NCI-H2029 (cell line): ENCODE measurements at places on chromosomes 16 and 17.

DNA sequence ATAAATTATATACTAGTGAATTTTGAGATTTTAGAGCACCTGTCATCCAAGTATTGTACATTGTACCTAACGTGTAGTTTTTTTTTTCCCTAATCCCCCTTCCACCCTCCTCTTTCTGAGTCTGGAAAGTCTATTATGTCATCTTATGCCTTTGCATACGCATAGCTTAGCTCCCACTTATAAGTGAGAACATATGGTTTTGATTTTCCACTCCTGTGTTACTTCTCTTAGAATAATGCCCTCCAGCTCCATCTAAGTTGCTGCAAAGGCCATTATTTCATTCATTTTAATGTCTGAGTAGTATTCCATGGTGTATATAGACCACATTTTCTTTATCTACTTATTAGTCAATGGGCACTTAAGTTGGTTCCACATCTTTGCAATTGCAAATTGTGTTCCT lies 177.0 kb upstream of the C16orf82 start:
- no peak for DNase-seq

DNA sequence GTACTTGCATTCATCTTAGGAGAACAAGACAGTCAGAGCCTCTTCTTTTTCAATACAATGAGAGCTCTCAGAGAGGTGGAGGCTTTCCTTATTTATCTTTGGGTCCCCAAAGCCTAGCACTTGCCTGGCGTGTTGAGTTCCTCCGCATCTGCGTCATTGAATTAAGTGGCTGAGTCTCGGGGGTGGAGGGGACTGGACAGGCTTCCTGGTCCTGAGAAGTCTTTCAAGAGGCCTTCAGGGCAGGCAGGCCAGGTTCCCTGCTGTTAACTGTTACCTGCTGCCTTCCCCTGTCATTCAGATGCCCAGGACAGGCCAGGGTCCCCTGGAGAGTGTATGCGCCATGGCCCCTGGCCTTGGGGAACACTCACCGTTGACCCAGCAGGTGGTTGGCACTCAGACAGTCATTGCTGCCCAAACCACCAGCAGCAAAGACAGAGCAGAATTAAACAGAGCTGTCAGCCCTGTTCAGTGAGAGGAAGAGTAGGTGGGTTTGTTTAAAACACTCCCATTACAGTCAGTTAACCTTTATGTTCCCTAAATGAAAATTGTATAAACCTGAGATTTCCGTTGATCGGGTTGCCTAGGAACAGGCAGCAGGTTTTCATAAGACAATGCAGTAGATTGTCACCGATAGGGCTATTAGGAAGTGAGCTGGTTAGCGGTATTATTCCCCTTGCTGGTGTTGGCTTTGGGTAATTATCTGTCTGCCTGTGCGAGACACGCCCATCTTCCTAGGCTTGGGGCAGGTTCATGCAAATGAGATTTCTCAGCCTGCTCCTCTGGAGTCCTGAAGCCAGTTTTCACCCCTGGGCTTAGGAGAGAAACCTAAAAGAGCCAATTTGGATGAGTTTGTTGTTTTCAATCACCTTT lies 132.7 kb downstream of the CCDC182 start:
- peak; percentile 50 for DNase-seq

- DNase-seq: no peak
These were observed 47.0 kb downstream of the SMURF2 start for GRCh38 chr17:64615028-64615677.

DNA sequence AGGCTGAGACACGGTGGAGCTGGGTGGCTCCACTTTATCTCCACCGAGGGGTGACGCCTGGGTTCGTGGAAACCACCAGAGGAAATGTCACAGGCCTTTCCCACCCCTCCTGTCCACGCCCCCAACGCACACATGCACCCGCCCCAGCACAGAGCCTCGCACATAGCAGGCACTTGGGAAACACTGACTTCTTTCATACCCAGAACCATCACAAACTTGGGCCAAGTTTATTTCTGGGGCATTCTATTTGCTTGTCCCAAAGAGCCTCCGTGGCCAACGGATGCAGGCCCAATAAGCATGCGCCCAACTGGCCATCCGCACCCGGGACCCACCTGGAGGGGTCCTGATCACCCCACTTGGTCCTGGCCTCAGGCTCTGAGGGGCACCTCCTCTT lies 3.3 kb downstream of the BCAR1 start:
- no peak for DNase-seq

- no peak for DNase-seq
These were observed 109.7 kb downstream of the VAT1L start for GRCh38 chr16:77897831-77898605.

- no peak for DNase-seq
These were observed 589.7 kb downstream of the CDH11 start for GRCh38 chr16:64532117-64532516.
